ENCODE measurements at places on chromosomes 11 and 22.
A peak's percentile ranks its signal among the peaks of the same experiment; 100 is the strongest.

- no peak for DNase-seq
Observed at GRCh38 chr11:2256293-2256913, 14.0 kb downstream of the ASCL2 start.

DNA sequence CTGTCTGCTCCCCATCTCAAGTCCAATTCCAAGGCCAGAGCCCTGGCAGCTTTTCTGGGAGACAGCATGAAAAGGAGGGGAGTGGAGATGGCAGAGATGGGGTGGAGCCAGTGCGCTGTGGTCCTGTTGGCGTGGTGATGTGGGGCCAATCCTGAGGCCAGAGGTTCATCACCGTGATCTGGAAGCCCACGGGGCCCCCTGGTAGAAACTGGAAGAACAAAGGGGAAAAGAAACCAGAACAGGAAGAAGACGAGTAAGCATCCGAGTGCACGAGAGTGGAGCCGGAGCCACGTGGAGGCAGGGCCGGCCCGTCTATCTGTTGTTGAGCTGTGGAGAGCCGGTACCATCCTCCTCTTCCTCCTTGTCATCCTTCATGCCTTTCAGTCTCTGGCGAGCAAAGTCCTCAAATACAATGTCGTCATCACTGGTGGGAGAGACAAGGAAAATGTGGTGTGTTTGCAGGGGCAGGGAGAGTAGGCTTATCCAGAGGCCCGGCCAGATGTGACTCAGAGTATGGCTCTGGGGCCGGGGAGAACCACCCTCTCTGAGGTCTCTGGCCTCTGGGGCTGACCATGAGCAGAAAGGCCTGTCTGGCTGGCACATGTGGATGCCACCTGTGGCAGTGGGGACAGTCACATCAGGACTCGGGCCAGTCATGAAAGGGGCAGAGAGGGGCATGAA lies 25.4 kb downstream of the TPBGL start:
- no peak for DNase-seq

GRCh38 chr22:24106385-24107381 lies 74.6 kb upstream of the SUSD2 start:
- peak; percentile 5 for DNase-seq

- DNase-seq: no peak
Observed at GRCh38 chr11:442611-443081, 835 bp upstream of the ANO9 start.

- DNase-seq: no peak
Observed at GRCh38 chr22:48258811-48259210, 1496.4 kb downstream of the TBC1D22A start.

- no peak for DNase-seq
Observed at GRCh38 chr11:93489841-93490240, 53.4 kb downstream of the SMCO4 start.

GRCh38 chr11:47163193-47163592 lies 13.5 kb downstream of the ARFGAP2 start:
- no peak for DNase-seq

DNA sequence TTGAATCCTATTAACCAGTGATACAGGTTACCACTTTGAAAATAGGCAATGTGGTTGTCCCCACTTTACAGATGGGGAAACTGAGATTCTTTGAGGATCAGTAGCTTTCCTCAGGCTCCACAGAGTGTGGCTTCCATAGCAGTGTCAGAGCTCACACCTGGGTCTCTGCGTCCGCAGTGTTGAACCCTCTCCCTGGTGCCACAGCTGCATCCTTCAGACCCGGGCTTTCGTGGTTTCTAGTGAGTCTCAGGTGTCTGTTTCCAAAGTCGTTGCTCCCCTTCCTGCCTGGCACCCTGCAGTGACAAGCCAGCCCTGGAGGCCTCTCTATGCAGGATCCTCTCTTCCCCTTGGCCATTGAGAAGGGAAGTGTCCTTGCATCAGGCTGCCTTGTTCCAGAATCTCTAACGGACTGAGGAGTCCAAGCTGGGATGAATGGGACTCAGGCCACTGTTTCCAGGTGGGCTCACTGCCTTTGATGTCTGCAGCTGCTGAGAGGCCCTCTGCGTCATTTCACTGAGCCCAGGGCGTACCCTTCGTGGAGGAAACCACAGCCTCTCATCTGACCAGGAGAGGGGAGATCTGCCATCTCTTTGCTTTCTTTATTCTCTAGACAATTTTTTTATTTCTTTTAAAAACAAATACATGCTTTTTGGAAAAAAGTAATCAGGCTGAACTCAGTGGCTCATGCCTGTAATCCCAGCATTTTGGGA lies 48.4 kb upstream of the MICAL2 start:
- DNase-seq: no peak

Data from activated T-helper 1 cell treated with anti-CD3 and anti-CD28 coated beads, Interleukin-2, amount 50 U/mL, for 16 hours (primary cell).